ENCODE measurements at places on chromosomes 6 and 20.
A peak's percentile ranks its signal among the peaks of the same experiment; 100 is the strongest.

GRCh38 chr6:169208011-169208410 lies 45.6 kb downstream of the THBS2 start:
- no peak for DNase-seq

DNA sequence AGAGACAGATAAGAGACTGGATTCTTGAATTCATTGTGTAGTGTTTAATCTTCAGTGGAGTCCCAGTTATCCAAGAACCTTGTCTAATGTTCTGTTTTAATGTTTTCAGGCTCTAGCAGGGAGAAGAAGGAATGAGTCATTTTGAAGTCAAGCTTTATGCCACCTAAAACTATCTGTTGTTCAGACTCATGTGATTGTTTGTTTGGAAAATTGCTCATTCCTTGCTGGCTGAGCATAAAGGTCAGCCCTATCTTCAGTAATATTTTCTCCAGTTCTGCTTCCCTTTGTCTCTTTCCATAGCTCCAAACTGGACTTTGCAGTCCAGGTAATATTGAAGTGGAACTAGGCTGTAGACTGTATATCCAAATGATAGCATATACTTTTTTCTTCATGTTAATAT lies 34.2 kb downstream of the CLVS2 start:
- DNase-seq, result no peak

DNA sequence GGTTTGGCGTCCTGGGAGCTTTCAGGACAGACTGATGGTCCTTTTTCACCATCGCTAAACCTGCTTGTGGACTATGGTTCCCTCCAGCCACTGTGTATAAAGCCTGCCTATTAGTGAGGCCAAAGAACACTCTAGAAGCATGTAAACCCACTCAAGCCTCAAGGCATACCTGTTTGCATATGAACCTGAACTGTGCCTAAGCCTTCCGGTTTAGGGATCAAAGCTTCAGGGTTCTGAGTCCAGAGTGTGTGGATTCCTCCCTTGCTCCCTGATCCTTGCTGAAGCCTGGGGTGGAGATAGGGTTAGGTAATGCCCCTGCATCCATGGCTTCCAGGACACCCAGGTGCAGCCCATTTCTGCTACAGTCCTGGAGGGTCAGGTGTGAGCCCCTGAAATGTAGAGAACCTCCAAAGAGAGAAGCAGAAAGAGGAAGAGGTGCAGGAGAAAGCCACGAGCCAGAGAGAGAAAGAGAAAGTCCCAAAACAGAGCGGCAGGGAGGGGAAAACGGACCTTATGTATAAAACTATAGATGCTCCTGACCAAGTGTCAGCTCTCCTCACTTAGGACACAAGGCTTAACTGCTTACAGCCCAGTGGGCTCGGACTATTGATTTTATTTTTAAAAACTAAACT lies 93.3 kb downstream of the SCML4 start:
- DNase-seq, result no peak

DNA sequence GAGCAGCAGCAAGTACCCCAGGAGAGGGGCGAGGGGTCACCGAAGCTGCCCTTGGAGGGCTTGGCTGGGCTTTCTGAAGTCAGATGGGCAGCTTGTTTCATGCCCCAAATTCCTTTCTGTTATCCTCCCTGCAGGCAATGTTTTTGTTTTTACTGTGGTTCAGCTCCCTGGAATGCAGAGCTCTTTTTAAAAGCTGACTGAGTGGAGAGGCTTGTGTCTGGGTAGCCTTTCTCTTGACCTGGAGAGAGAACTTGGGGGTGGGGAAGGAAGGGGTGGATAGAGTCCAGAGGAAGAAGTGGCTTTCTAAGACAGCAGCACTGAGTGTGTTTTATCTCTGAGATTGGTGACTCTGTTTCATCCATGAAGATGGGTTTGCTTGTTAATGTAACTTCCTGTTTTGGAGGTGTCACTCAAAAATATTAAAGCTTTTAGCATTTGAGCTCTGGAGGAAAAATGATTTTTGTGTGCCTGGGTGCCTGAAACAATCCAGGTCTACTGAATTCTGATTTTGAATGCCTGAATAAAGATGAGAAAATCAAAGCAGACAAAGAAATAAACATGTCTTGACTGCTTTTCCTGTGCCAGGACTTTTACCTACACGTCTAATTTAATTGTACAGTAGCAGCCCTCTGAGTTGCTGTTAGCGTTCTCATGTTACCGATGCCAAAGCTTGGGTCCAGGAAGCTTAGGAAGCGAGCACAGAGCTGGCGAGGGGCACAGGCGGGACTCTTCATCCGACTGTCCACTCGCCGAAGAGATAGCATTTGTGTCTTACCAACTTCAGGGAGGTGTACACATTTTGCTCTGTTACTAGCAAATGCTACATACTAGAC lies 78.2 kb upstream of the EEF1E1 start:
- no peak for DNase-seq

- DNase-seq, result no peak
Measured at GRCh38 chr20:24918579-24919566, 30.2 kb upstream of the CST7 start.

- DNase-seq, result no peak
Measured at GRCh38 chr6:18323935-18324705, 59.8 kb upstream of the DEK start.

- DNase-seq, result no peak
Measured at GRCh38 chr20:434221-434620, 26.1 kb downstream of the RBCK1 start.

DNA sequence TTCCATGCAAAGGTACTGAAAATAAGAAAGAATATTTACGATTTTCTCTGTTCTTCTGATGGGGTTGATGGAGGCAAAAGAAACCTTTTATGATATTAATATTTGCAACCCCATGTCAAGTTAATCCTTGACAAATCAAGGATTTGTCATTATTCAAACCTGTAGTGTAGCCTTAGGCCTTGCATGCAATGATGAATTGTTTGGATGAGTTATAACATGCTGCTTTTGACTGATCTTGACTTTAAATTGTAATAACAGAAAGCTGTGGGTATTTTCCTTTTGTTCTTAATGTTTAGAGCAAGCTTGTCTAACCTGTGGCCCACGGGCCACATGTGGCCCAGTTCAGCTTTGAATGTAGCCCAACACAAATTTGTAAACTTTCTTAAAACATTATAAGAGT lies 13.0 kb upstream of the BAG2 start:
- DNase-seq, result no peak

DNA sequence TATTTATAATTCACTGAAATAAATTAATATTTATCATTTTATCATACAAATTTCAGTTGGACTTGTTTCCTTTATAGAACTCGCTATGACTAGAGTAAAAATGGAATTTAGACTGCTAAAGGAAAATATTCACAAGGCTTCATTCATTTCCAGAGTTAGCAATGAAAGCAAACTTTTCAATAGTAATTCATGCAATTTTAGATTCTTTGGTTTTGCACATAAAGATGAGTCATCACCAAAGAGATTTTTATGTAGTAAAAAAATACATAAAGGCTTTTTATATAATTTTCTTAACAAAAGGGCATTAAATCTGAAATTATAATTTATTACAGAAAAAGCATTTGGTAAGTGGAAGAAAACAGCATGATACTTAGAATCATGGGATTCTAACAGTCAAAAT lies 37.2 kb upstream of the STXBP5 start:
- DNase-seq, result no peak

- no peak for DNase-seq
Measured at GRCh38 chr6:129980821-129981220, 37.6 kb upstream of the L3MBTL3 start.

DNA sequence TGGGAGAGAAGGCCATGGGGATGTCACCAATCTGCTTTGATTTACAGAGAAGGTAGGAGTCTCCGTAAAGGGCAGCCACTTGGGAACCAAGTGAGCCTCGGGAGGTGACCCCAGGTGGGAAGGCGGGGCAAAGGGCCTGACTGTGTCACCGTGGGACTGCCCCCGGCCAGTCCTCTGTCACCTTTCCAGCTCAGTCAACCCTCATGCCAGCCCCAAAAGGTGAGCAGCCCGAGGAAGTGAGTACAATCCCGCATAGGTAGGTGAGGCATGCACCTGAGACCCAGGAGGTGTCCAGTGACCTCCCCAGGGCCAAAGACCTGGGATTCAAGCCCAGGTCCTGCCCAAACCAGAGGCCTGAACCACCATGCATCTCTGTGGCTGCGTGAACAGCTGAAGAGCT lies 36.2 kb downstream of the BMP7 start:
- no peak for DNase-seq

- DNase-seq, result peak; percentile 70
Measured at GRCh38 chr6:4935486-4935885, 68.4 kb downstream of the RPP40 start.

DNA sequence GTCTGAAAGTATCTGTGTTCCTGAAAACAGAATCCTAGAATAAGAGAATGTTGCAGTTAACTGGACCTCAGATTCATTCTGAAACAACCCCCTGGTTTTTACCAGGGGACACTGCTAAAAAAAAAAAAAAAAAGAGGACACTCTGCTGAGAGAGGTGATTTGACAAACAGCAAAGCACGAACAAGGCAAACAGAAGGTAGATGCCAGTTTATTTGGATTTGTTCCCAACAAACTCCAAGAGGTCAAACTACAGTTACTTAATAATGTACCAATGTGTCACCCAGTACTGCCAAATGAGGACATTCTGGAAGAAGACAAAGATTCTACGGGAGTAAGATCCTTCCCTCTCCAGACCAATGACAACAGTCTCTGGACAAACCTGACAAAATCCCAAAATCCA lies 40.6 kb upstream of the SLC22A16 start:
- DNase-seq, result no peak

- DNase-seq, result no peak
Measured at GRCh38 chr6:18306977-18307376, 42.6 kb upstream of the DEK start.

DNA sequence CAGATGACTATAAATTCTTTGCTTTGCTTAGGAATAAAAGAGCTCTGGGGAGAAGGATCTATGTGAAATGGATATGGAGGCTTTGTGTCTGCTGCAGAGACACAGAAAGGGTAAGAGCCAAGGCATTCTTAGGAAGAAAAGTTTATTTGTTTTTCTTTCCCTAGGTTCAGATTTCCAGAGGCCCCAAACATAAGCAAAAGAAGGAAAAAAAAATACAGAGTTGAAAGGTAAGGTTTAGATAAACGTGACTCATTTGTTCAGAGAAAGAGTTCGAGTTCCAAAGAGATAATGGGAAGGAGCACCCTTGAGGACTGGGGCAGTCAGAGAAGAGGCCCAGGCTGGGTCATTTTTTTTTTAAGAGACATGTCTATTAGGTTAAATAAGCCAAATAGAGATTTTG lies 27.4 kb upstream of the BMP5 start:
- no peak for DNase-seq

DNA sequence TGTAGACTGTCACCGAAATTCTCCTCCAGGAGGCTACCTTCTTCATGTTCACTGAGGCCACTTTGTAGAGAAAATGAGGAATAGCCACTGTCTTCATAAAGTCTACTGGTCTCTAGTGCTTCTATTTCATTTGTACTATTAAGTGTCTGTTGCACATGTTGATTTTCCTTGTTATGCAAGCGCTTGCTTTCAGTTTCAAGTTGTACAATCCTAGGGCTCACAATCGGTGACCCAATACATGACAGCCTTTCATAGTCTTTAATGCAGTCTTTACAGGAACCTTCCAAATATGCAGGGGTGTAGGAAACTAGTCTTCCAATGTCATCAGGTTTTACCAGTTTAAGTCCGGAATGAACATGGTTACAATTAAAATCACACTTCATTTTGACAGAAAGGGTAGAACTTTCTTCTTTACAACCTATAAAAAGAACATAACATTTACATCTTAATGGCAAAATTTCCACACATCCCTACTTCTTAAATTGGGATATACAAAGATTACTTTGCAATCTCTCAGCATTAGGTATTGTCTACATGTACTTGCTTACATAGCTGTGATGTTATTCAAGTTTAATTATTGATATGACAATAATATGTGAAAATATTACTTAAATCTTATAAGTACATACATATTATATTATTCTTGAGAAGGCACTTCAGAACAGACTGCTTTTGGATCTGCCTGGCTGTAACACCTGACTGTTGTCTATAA lies 7.5 kb downstream of the FBXO5 start:
- DNase-seq, result no peak

- DNase-seq, result no peak
Measured at GRCh38 chr6:35662999-35663398, 25.7 kb downstream of the FKBP5 start.

- no peak for DNase-seq
Measured at GRCh38 chr6:6663421-6664135, 75.1 kb downstream of the LY86 start.

GRCh38 chr6:87766211-87766610 lies 64.2 kb upstream of the AKIRIN2 start:
- no peak for DNase-seq

GRCh38 chr6:158655569-158656450 lies 6.0 kb downstream of the SYTL3 start:
- peak; percentile 10 for DNase-seq

GRCh38 chr20:2332711-2333110 lies 36.9 kb downstream of the TGM3 start:
- no peak for DNase-seq

DNA sequence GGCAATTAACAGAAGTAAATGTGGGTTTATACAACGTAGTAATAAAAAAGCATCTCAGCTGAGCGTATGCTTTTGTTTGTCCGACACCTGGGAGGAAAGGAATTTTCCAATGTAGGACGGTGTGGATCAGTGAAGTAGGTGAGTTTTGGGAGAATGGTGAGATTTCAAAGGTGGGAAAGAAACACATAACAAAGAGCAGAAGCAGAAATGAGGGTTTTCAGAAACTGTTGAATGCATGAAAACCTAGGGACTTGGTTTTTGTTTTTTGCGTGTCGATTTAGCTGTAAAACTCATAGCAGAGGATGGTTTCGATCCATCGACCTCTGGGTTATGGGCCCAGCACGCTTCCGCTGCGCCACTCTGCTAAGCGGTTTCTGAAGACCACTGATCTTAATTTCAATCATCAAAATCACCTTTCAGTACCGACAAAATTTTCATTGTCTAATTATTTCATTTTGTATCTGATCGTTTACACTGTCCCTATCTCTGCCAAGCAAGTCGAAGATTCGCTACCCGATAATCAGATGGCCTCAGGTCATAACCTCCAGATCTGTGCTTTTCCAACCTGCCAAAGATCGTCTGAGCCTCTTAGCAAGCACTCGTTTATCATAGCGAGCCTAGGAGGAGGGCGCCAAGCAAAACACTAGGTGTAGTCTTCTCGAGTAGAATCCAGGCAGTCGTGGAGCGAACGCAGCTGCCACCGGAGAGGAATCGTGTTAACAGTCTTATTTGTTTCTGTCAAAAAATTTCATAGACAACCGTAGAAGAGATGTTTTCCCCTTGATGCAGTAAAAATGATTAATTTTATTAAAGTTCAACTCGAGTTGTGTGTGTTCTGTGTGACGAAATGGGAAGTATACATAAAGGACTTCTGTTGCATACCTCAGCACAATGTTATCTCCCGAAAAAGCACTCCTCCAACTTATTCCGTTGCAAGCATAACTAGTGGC lies 20.9 kb upstream of the POM121L2 start:
- peak; percentile 46 for DNase-seq

GRCh38 chr20:33400812-33401183 lies 521 bp downstream of the CDK5RAP1 start:
- no peak for DNase-seq

- DNase-seq, result no peak
Measured at GRCh38 chr20:58598211-58599015, 52.7 kb upstream of the STX16 start.

- DNase-seq, result peak; percentile 9
Measured at GRCh38 chr20:61901392-61902220, 164.1 kb downstream of the TAF4 start.

All from activated CD4-positive, alpha-beta memory T cell treated with anti-CD3 and anti-CD28 coated beads for 36 hours (primary cell).